RPMI7951 (cell line): ENCODE measurements at places on chromosomes 3 and 15.

GRCh38 chr15:41903782-41904181 lies 9.9 kb upstream of the SPTBN5 start:
- no peak for DNase-seq

- no peak for DNase-seq
Measured at GRCh38 chr3:108388136-108389132, 92.1 kb downstream of the HHLA2 start.

DNA sequence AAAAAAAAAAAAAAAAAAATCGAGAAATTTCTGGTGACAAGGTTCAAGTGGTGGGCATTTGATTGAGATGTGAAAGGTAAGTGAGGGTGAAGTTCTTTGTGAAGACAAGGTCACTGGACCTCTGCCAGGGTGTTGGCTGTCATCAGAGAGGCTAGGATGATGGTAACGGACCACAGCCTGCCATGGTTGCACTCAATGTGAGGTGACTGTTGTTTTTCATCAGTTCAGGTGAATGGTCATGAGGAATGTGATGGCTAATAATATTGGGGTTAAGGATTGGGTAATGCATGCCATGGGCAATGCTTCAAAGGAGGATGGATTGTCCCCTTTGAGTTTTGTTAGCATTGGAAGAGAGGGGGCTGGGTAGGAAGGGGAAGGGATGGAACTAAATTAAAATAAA lies 4.3 kb upstream of the ALPK3 start:
- DNase-seq, result no peak

DNA sequence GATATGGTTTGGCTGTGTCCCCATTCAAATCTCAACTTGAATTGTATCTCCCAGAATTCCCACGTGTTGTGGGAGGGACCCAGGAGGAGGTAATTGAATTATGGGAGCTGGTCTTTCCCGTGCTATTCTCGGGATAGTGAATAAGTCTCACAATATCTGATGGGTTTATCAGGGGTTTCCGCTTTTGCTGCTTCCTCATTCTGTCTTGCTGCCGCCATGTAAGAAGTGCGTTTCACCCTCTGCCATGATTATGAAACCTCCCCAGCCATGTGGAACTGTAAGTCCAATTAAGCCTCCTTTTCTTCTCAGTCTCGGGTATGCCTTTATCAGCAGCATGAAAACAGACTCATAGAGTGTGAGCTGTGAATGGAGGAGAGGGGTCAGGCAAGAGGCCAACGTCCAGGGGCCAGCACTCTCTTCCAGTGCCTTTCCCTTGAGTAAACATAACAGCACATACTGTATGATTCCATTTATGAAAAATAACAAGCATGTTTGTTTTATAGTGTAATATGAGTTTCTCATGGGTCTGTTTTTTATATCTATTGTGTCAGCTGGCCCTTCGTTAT lies 16.3 kb upstream of the LCTL start:
- DNase-seq, result no peak

DNA sequence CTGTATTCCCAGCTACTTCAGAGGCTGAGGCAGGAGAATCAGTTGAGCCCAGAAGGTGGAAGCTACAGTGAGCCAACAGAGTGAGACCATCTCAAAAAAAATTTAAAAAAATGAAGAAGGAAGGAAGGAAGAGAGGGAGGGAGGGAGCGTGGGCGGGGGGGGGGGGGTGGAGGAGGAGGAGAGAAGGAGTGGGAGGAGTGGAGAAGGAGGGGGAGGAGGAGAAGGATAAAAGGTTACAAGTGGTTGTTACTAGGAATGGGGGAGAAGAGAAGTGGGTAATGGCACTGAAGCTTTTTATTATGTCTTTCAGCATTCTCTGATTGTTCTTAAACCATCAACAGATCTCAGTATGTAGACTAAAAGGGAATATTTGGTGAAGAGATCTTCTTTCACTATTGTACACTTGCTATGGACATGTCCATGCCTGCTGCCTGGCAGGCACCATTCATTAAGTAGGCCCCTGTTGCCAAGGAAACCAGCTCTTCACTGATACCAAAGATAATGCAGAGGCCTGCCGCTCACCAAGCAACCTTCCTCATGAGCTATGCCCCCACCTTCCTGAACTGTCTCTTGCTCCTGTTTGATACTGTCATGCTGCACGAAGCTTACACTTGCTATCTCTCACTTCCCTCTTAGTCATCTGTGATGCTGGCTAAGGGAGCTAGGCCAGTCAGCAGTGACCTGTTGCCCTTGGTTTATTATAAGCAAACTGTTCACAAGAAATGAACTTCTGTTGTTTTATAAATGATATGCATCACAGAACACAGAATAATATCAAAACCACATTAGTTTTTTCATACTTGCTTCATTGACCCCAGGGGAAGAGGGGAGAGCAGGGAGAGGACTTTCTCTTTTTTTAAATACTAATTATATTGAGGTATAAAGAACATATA lies 23.1 kb downstream of the EPM2AIP1 start:
- peak; percentile 58 for DNase-seq

DNA sequence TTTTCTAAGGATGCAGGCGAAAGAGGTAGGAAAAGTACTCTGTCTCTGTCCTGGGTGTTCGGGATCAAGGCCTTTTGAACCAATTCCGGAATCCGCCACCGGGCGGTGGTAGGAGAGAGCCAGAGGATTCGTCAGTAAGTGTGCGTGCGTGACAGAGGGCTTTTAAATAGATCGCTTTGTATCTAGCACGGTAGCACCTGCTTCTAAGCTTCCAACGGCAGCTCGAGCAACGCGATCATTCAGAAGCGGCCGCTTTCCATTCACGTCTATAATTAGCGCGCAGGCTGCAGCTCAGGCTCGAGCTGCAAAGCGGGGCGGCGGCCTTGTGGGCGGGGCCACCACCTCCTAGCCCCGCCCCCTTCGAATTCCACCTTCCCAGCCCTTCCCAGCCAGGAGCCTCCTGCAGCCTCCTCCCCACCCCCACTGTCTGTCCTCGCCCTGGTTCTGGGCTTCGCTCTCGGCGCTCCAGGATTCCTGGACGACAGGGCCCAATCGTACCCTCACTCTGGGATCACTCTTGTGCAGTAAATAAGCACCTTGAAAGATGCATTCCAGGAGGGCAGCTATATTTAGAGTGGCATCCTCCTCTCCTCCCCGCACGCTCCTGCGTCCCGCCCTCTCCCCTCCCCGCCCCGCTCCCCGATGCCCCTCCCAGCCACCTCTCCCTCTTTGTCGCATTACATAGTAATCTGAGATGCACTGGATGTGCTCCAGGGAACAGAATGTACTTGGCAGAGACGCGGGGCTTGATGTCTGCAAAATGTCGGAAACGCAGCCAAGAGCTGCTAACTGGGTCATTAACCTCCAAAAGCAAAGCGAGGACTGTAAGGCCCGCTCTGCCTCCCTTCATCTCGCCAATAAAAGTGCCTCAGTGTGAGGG lies 224.1 kb upstream of the TPRG1 start:
- DNase-seq, result peak; percentile 95

DNA sequence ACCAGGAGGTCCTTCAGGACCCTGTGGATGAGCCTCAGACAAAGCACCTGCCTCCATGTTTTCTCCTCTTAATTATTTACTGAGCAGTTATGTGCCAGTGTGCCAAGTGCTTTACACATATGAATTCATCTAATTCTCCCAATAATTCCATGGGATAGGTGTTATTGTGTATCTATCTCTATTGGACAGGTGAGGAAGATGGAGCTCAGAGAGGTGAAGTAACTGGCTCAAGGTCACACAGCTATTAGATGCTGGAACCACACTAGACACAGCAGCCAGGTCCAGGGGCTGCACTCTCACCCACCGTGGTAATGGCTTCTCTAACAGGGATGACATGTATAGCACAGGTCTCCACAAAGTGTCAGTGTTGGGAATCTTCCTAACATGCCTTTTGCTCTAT lies 70.2 kb downstream of the TLE3 start:
- DNase-seq, result no peak

DNA sequence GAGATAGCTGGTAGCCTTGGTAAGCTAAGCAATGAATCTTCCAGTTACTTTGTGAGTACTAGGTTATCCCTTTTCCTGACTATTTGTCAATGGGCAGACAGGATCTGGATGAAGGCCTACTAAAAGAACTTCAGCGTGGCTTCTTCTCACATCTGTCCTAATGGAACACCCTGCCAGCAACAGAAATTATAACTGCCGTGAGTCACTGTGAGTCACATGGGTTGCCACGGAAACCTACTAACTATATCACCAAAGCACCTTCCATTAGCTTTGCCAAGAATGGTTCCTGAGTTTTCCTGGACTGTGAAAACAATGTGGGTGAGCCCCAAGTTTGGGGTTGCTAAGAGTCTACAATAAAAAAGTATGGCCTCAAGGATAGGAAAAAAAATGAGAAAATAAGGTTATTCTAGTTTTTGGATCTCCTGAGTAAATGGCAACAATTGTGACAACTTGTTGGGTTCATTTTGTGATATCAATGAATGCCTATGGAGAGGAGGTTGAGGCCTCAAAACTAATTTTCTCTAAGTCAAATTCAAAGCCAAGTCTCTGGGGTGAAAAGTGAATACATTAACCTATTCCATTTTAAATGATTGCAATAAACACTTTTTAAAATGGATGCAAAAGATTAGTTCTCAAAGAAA lies 195.1 kb upstream of the ICE2 start:
- peak; percentile 96 for DNase-seq

GRCh38 chr15:98858610-98859023 lies 149.0 kb downstream of the PGPEP1L start:
- no peak for DNase-seq

DNA sequence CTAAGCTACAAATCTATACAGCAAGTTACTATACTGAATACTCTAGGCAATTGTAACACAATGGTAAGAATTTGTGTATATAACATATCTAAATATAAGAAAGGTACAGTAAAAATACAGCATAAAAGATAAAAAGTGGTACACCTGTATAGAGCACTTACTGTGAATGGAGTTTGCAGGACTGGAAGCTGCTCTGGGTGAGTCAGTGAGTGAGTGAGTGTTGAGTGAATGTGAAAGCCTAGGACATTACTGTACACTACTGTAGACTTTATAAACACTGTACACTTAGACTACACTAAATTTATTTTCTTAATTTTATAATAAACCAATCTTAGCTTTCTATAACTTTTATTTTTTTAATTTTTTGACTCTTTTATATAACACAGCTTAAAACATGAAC lies 123.1 kb downstream of the ZMAT3 start:
- no peak for DNase-seq

DNA sequence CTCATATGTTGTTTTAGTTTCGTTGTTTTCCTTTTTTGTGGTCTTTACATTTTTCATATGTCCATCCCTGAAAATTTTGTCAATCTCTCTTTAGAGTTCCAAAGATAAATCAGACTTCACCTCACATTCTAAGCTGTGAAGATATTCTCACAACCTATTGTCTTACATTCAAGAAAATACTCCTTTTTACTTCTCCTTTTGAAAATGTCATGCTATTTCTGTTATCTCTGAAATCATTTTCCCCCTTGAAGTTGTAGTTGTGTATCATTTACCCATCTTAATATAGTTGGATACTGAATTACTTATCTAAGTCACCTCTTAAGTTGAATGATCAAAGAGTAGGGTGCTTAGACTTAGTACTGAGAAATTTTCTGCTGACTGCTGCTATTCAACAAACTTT lies 74.3 kb downstream of the DCUN1D1 start:
- no peak for DNase-seq

DNA sequence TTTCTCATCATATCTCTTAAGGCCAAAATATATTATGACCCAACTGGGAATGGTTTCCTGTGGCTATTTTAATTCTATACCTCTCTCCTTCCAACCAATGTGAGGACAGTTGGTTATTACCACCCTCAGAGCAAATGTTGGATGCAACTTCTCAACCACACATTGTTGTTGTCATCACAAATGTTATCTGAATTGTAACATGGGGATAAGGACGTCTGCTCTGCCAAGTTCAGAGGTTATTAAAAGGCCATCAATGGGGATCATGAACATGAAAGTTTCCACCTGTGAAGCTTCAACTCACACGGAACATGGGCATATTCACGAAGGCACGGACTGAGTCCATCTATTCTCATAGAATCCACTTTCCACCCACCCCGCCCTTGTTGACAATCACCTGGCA lies 46.8 kb downstream of the MB21D2 start:
- no peak for DNase-seq

- DNase-seq, result peak; percentile 45
Measured at GRCh38 chr15:57640930-57641682, 49.4 kb downstream of the MYZAP start.

GRCh38 chr15:53716909-53717876 lies 42.3 kb downstream of the WDR72 start:
- DNase-seq, result no peak

- DNase-seq, result no peak
Measured at GRCh38 chr15:39543651-39544050, 37.2 kb upstream of the THBS1 start.

DNA sequence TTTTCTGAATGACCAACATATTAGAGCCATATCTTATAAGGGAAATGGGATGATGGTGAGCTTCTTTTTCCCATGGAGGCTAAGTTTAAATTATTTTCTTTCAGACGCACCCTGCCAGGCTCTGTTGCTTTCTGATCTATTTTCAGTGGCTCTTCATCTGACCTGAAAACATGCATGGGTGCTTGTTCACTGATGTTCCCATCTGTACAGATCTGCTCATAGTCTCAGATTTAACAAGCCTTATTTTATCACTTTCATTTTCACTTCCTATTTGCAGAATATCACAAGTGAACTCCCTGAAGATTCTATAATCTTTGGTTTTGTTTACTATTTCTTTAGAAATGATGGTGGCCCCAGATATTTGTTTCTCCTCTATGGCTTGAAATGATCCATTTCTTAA lies 31.1 kb upstream of the SUCLG2 start:
- peak; percentile 3 for DNase-seq

- DNase-seq, result peak; percentile 90
Measured at GRCh38 chr3:138389841-138390581, 41.6 kb downstream of the MRAS start.

GRCh38 chr3:153443961-153444360 lies 281.9 kb downstream of the RAP2B start:
- no peak for DNase-seq

GRCh38 chr15:80384432-80384831 lies 19.8 kb upstream of the ARNT2 start:
- no peak for DNase-seq

- DNase-seq, result no peak
Measured at GRCh38 chr15:66721501-66721937, 19.5 kb downstream of the SMAD6 start.

GRCh38 chr3:170493712-170494182 lies 75.1 kb downstream of the CLDN11 start:
- peak; percentile 78 for DNase-seq

DNA sequence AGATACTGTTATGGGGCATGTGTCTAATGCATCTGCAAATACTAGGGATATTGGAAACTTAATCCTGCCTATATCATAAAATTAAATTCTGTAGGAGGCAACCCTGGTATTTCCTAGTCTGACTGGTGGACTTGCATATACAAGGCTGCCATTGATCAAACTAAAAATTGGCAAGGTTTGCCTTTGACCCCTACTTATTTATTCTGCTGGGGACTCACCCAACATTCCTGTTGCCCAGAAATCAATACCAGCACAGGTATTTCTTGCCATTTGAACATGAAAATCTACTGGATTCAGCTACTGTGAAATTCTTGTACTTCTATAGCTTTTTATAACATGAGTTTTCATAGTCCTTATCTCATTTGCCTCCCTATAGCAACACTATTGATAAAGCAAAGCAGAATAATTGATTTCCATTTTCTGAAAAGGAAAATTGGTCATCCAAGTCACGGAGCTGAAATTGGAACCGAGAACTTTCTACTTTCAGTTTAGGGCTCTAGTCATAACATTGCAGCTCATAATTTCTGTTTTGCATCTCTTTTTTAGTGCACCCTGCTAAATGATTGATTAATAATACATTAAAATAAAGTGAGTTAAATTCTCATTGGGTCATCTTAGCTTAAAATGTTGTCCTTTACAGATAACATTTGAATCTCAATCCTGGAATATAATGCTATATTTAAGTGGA lies 365.2 kb downstream of the MFSD1 start:
- no peak for DNase-seq

GRCh38 chr15:58715266-58715917 lies 34.1 kb downstream of the ADAM10 start:
- DNase-seq, result no peak
